ENCODE measurements at places on chromosomes 3 and 15.

DNA sequence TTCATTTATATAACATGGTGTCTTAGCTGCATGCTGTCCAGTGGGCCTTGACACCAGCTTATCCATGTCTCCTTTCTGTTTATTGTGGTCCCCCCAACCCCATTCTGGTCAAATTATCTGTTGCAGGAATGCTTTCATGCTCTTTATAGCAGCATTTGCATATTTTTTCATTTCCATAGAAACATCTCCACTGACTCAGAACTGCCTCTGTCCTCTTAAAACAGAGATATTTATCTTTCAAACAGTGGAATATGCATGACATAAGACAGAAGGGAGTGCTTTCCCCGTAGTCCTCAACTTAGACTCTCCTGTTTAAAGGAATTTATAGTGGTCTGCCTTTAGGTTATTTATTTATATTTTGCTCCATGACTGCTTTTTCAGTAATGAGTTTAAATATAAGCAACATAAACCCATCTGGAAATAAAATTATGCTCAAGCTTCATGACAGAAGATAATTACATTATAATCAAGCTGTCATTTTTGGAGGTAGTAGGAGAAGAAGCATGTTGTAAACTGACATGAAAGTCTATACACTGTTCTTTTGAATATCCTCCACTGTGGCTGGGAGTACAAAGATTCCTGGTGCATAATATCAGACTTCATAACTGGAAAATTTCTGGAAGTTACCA is 179.5 kb upstream of the CD96 start:
- DNase-seq, result no peak

- no peak for DNase-seq
Measured at GRCh38 chr15:39272901-39273300, 308.0 kb upstream of the THBS1 start.

DNA sequence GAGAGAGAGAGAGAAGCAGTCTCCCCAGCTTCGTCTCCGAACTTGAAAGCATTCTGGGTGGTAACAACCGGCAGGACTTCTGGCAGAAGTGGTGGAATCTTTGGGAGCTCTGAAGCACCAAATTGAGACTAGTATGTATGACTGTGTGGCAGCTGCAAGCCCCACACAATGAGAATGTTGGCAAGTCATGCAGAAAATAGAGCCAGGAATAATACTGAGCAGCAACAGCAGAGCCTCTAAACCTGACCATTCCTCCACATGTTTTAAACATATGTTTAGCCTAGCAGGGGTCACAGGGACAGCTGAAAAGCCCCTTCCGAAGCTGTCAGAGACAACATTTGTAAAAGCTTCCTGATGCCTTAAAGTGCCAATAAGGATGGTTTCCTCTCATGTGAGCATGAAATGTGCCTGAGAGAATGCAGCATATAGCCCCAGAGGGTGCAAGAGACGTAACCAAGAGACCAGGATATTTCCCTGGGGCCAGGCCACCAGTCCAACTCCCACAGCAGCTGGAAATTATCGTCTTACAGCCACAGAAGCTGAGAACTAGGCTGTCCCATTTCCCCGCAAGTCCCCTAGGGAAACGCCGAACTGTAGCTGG is 178.6 kb upstream of the CCDC54 start:
- DNase-seq, result no peak

DNA sequence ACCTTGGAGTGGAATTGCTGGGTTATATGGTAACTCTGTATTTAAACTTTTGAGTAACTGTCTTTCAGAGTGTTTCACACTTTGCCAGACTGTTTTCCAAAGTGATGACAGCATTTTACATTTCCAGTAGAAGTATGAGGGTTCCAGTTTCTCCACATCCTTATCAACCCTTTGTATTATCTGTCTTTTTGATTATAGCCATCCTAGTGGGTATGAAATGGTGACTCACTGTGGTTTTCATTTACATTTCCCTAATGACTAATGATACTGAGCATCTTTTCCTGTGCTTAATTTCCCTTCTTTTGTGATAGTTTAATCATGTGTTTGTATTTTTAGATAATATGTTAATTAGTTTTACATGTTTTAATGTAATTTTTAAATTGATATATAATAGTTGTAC is 138.1 kb upstream of the DAZL start:
- no peak for DNase-seq

- DNase-seq, result no peak
Measured at GRCh38 chr3:114411190-114411668, 117.4 kb downstream of the TIGIT start.

DNA sequence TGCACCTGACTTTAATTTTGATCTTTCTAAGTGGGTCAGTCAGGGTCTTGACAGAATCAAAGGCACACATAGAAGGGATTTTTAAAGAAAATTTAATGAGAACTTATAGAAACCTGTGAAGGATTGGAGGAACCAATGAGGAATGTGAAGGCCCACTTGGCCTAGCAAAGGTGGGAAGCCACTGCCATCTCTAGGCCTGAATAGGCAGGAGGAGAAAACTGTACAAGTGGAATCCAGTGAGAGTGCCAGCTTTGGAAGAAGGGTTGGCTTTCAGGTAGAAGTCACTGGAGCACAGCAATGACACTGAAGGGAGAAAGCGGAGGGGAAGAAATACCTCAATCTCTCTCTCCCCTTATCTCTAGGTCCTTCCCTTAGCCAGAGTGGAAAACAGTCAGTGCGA is 380.7 kb upstream of the KCNMB2 start:
- DNase-seq, result no peak

All from GM13976 (cell line).